ENCODE measurements at places on chromosomes 3 and 15. TPM values are rescaled to one million over a fixed set of nuclear protein-coding genes. Genes with fewer than 3 reads are reported as not detected.
A peak's percentile ranks its signal among the peaks of the same experiment; 100 is the strongest.

GABRA5 gene
- total RNA-seq, result not detected

ALDH1A3 gene
- not detected for total RNA-seq

SAMD7 gene
- total RNA-seq, result not detected

SERPINI2 gene
- not detected for total RNA-seq

DNA sequence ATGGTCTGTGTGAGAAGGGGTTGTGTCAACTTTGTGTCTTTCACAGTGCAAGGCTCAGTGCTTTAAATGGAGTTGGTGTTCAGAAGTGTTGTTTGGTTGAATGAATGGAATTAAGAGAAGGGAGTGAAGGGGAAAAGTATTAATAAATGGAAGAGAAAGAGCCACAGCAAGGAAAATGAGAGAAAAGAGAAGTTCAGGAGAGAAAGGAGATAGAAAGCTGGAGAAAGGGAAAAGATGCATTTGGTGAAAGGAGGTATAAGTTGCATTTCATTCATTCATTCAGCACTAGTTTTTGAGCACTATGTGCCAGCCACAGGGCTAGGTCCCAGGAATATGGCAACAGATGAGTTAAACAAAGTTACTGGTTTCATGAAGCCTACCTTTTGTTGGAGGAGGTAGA, 34.3 kb upstream of the PPP4R2 start:
- H3K36me3 ChIP-seq, result no peaks in the 10 kb centered on the region
- H3K27me3 ChIP-seq, result no peaks in the 10 kb centered on the region
- no peak overlapping the region for H3K4me3 ChIP-seq
- H3K4me1 ChIP-seq, result peaks cover 10% of the 10 kb centered on the region

DNA sequence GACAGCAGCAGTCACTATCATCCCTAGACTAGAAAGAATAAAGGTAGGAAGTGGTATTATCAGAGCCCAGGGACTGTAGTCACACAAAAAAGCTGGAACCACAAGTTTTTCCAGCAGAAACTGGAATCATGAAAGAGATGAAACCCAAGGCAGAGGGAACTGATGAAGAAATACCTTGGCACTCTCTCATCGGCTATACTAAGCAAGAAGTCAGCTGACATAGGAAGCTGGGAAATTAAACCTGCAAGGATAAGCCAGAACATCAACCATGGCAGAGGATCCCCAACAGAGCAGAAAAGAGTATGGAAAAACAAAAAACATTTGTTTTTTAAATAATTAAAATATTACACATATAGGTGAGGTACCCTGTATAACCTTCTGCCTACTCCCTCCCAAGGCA, 86.5 kb downstream of the AQR start:
- H3K4me1 ChIP-seq, result no peaks in the 10 kb centered on the region
- no peak for DNase-seq
- no peaks in the 10 kb centered on the region for H3K27me3 ChIP-seq
- H3K27ac ChIP-seq, result no peak overlapping the region
- no peak overlapping the region for H3K4me3 ChIP-seq

DNA sequence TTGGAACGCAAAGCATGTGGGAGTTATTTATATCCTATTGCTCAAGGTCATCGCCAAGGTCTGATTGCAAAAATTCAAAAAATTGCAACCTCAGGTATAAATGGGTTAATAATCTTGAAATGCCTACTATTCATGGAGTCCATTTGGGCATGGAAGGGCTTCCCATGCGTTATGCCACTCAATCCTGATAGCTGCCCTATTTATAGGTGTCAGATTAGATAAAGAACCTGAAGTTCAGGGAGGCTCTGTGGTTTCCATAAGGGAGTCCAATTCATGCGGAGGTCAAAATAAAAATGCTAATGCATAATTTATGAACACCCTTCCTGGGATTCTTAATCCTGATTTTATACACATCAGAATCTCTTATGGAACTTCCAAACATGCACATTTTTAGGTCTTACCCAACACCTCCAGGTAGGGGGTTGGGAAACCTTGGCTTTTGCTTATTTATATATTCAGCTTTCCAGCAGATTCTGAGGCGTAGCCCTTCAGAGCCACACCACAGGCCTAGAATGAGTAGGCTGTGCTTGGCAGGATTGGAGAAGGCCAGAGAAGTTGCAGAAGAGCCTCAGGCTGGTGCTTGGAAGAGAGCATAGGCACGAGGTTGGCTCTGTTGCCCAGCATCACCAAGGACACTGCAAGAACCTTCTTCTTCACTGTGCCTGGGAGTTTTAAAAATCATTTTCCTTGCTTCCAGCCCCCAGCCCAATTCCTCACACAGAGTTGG, 324.4 kb upstream of the CFAP20DC start:
- H3K27ac ChIP-seq, result no peak overlapping the region
- H3K36me3 ChIP-seq, result no peaks in the 10 kb centered on the region
- no peak for DNase-seq
- H3K4me3 ChIP-seq, result no peak overlapping the region

DNA sequence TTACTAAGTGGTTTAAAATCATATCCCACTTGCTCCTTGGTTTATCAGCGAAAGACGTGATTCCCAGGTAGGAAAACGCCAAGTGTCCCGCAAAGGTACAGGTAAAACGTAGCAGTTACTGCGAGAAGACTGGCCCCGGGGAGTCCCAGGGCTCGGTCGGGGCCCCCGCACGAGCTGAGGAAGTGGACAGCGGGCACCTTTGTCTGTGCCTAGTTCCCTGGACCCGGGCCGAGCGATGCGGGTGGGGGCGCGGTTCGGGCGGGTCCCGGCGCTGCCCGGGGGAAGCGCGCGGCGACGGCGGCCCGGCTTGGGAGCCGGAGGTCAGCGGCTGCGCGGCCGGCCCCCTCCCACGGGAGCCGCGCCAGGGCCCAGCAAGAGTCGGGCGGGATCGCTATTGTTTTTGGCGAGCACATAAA, 864 bp upstream of the NEO1 start:
- H3K36me3 ChIP-seq, result no peaks in the 10 kb centered on the region
- H3K27me3 ChIP-seq, result no peaks in the 10 kb centered on the region
- H3K4me3 ChIP-seq, result peak overlapping the region; percentile 74
- H3K27ac ChIP-seq, result peak overlapping the region; percentile 74

All from naive thymus-derived CD4-positive, alpha-beta T cell (primary cell).